ENCODE measurements at places on chromosomes 6 and 20. TPM values are rescaled to one million over a fixed set of nuclear protein-coding genes. Genes with fewer than 3 reads are reported as not detected.

The FAM83C gene
- total RNA-seq = not detected

DNA sequence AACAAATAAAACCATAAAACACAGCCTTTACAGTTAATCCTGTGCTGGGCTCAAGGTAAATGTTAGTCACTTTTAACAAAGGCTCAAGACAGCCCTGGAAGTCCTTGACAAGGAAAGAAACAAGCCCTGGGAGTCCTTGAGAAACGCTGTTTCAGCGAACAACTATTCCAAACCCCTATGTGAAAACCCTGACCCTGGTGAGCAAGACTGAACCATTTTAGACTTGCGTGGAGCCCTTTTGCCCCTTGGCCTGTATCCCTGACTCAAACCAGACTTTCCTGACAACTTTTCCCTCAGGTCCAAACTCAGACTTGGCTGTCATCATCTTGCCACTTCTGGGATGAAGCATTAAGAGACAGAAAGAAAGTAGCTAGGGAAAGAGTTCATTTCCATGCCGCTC, 180.4 kb downstream of the AIG1 start:
- H3K27ac ChIP-seq = no peak overlapping the region
- no peaks in the 10 kb centered on the region for H3K27me3 ChIP-seq
- DNase-seq = no peak
- H3K4me3 ChIP-seq = no peak overlapping the region

- no peak overlapping the region for H3K27ac ChIP-seq
- no peak overlapping the region for H3K4me3 ChIP-seq
- H3K36me3 ChIP-seq = no peaks in the 10 kb centered on the region
- H3K27me3 ChIP-seq = no peaks in the 10 kb centered on the region
Observed at GRCh38 chr20:62117658-62118057, 4.6 kb upstream of the LSM14B start.

- no peak overlapping the region for H3K4me3 ChIP-seq
- H3K4me1 ChIP-seq = no peaks in the 10 kb centered on the region
- no peaks in the 10 kb centered on the region for H3K36me3 ChIP-seq
- no peaks in the 10 kb centered on the region for H3K27me3 ChIP-seq
- H3K27ac ChIP-seq = no peak overlapping the region
- DNase-seq = no peak
Observed at GRCh38 chr20:48246061-48246790, 460.9 kb upstream of the SULF2 start.
